T-helper 17 cell (primary cell): ENCODE measurements at places on chromosomes 4 and X. TPM values are rescaled to one million over a fixed set of nuclear protein-coding genes. Genes with fewer than 3 reads are reported as not detected.

- H3K4me3 ChIP-seq: peak overlapping the region; percentile 98
- H3K4me1 ChIP-seq: peaks cover 3% of the 10 kb centered on the region
- DNase-seq: no peak
- peaks cover 5% of the 10 kb centered on the region for H3K27me3 ChIP-seq
Observed at GRCh38 chrX:109537324-109537665, 651 bp downstream of the NXT2 start.

- H3K36me3 ChIP-seq: peaks cover 3% of the 10 kb centered on the region
- no peaks in the 10 kb centered on the region for H3K4me1 ChIP-seq
- H3K27me3 ChIP-seq: peaks cover 10% of the 10 kb centered on the region
- no peak overlapping the region for H3K27ac ChIP-seq
- H3K4me3 ChIP-seq: no peak overlapping the region
Observed at GRCh38 chr4:54904953-54905352, 220.4 kb downstream of the KDR start.

- DNase-seq: no peak
- H3K36me3 ChIP-seq: no peaks in the 10 kb centered on the region
- peaks cover 2% of the 10 kb centered on the region for H3K4me1 ChIP-seq
- H3K27me3 ChIP-seq: peaks cover 5% of the 10 kb centered on the region
- H3K27ac ChIP-seq: no peak overlapping the region
- H3K4me3 ChIP-seq: no peak overlapping the region
Observed at GRCh38 chr4:170109586-170110284, 20.0 kb upstream of the AADAT start.

DNA sequence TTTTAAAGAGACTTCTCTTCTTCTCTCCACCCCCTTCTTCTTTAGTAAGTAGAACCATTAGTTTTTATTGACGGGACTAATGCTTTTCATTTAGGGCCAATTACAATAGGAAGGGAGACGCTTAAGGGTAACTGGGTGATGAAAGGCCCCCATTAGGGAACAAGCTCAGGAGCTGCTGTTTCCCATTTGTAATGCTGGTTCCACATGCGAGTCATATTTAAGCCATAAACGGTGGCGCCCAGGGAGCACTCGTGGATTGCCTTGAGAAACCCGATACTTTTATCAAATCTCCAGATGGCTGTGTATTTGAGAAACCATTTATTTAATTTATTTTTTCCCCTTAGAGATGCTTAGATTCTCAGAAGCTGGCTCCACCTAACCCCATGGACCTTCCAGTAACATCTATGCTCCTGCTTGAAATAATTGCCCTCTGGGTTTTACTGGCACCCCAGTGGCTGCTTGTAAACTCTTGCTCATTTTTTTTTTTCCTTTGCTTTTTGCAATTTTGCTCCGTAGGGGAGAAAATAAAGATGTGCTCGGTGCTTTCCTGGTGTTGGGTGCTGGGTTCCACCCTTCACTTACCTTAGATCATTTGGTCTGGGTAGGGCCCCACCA lies 124.2 kb upstream of the MSX1 start:
- H3K4me1 ChIP-seq: no peaks in the 10 kb centered on the region
- peaks cover 6% of the 10 kb centered on the region for H3K27me3 ChIP-seq
- DNase-seq: no peak

Gene TCEAL2
- total RNA-seq: not detected

DNA sequence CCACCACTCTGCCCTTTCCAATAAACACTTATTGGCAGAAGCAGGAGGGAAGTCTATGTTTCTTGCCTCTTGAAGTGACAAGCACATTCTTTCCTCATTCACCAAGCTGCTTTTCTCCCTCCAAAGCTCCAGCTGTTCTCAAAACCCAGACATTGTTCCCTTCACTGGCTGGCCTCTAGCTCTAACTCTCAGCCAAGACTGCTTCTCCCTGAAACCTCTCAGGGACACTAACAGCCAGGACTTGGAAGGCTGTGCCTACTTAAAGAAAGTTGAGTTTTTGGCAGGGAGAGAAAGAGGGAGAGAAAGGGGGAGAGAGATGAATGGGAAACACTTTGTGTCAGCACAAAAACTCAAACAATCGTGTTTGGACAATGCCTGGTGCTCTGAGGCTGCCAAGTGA lies 99.5 kb downstream of the COX18 start:
- no peaks in the 10 kb centered on the region for H3K36me3 ChIP-seq
- DNase-seq: no peak
- peaks cover 4% of the 10 kb centered on the region for H3K4me1 ChIP-seq
- H3K4me3 ChIP-seq: no peak overlapping the region
- H3K27me3 ChIP-seq: peaks cover 15% of the 10 kb centered on the region
- H3K27ac ChIP-seq: no peak overlapping the region

Gene CYP4V2
- 21.0 TPM for total RNA-seq
